ENCODE measurements at places on chromosomes 5 and 9. TPM values are rescaled to one million over a fixed set of nuclear protein-coding genes. Genes with fewer than 3 reads are reported as not detected.

Gene OMD
- polyA plus RNA-seq: 3.5 TPM

GRCh38 chr5:121962958-121963357 is 1.2 kb downstream of the SRFBP1 start:
- DNase-seq: no peak

- no peak for DNase-seq
Observed at GRCh38 chr9:5629312-5630080, 589 bp downstream of the RIC1 start.

- DNase-seq: no peak
Observed at GRCh38 chr5:26833596-26833995, 204.8 kb downstream of the CDH9 start.

Gene SLC6A7
- 0.30 TPM for polyA plus RNA-seq

- DNase-seq: no peak
Observed at GRCh38 chr9:35882996-35883395, 12.8 kb upstream of the OR13J1 start.

- DNase-seq: no peak
Observed at GRCh38 chr5:1139331-1140170, 27.7 kb upstream of the SLC12A7 start.

Data from forelimb muscle (tissue), 1 donor.